ENCODE measurements at places on chromosomes 3 and 15. TPM values are rescaled to one million over a fixed set of nuclear protein-coding genes. Genes with fewer than 3 reads are reported as not detected.

DNA sequence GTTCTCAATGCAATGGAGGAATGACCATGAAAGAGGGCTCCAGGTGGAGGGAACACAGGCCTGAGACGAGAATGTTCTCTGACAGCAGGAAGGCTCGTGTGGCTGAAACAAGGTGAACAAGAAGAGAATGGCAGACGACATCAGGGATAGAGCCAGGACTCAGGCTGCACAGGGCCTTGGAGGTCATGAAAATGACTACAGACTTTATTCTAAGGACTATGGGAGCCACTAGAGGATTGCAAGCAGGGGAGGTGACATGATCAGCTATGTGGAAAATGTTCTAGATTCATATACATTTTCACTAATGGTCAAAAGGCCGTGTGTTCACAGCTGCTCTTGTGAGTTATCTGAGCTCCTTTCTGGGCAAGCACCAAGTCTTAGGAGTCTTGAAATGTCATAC lies 78.2 kb downstream of the TAFA4 start:
- no peak for DNase-seq

DNA sequence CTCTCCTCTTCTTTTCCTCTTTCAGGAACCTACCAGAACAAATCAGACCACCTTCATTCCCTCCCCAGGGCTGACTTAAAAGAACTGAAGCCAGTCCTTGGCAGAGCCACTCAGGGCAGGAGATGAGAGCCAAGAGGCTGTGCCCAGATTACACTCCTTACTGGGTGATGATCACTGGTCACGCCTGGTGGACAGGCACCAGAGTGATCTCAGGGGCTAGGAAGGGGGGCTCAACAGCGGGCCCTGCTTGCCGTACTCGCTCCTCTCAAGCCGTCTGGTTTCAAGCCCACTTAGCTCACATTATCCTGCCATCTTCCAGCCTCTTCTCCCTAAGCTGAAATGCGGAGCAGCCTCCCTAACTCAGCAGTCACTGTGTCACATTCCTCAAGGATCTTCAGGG lies 1.7 kb upstream of the FAH start:
- DNase-seq: peak; percentile 74

- no peak for DNase-seq
These were observed 66.6 kb downstream of the TM4SF4 start for GRCh38 chr3:149541091-149541491.

DNA sequence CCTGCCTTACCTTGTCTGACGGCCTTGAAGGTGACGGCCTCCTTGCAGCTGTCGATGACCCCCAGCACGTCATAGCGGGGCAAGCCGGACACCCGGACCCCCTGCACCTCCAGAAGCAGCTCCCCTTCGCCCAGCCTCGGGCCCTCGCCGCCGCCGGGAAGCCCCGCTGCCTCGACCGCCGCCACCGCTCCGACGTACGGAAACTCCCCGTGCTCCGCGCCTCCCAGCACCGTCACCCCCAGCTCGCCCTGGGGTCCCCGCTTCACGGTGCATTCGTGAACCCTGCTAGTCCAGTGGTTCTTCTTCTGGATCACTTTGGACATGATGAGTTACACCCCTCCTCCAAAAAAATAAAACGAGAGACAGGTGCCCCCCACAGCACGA lies 740 bp downstream of the MAGI1 start:
- DNase-seq: no peak

GRCh38 chr3:168220556-168220955 lies 124.8 kb upstream of the GOLIM4 start:
- no peak for DNase-seq

DNA sequence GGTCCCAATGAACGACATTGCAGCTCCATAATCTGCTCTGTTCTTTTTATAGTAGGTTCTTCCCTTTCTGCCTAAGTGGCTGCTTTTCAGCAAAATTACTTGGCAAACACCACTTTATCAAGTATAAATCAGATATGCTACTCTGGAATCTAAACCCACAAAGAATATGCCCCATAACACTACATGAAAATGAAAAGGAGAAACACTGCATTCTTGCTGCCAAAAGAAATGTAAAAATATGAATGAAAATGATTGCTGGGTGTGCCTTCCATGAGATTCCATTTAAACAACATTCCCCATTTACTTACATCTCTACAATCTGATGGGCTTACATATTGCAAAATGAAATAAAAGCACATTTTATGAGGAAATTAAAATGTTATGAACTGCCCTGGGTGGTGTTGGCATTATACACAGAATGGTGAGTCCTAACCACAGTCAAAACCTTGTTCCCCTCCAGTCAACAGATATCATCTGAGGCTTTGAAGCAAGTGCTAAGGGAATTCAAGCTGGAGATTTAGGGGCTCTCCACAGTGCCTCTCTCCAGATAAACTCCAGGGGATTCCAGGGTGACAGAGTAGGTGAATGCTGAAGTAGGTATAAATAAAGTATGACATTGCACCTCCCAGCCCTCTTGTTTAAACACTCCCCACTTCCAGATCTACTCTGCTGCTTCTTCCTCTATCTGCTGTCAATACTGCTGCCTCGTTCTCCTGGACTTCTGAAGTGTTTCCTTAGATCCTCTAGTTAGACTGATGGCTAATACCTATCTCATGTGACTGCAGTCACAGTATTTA lies 136.5 kb downstream of the RORA start:
- no peak for DNase-seq

- DNase-seq: no peak
These were observed 46.4 kb upstream of the RGMA start for GRCh38 chr15:93135459-93135858.

DNA sequence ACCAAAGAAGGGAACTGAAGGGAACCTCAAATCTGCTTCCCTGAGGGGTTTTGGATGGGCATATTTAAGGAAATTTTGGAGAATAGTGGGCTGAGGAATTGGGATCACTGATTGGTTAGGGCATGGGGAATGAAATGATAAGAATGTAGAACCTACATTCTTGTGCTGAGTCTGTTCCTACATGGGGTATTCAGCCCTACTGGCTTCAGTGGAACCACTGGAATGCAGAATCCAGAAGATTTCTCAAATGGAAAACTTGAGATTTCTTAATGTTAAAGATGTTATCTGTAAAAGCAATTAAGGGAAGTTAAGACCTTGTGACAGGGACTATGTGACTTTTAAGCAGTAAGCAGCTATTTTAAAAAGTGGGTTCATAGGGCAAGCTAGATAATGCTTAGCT lies 1062.4 kb downstream of the AGBL1 start:
- no peak for DNase-seq

- DNase-seq: no peak
These were observed 10.2 kb downstream of the ASB7 start for GRCh38 chr15:100612539-100612938.

DNA sequence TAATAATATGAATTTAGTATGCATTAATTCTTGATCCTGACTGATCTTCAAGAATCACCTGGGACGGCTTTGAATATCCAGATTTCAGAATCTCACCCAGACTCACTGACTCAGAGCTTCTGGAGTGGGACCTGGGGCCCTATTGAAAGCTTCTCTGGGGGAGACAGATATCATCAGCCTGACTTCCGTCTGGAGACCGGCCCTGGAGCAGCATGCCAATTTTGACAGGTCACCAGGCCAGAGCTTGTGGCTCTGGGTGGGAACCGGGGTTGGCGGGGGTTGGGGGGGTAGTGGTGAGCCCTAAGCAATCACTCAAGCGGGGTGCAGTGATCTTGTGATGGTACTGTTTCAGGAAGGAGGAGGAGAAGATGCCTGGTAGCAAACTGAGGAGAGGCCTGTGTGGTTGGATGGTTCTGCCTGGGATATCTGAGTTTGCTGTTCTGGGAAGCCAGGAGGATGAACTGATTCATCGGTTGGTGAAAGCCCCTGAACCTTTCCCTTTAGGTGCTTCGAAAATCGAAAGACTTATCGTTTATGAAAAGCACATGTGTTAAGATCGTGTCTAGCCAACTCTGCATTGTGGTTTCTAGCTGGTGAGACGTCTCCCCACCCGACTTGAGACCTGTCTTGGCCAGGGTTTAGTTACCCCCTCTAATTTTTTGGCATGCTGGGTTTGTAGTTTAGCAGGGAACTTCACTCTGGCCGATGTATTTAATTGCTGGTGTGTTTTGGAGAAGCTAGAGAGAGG lies 263.9 kb upstream of the C2CD4B start:
- DNase-seq: no peak

GRCh38 chr3:23969393-23969792 lies 24.3 kb downstream of the NR1D2 start:
- DNase-seq: no peak

DNA sequence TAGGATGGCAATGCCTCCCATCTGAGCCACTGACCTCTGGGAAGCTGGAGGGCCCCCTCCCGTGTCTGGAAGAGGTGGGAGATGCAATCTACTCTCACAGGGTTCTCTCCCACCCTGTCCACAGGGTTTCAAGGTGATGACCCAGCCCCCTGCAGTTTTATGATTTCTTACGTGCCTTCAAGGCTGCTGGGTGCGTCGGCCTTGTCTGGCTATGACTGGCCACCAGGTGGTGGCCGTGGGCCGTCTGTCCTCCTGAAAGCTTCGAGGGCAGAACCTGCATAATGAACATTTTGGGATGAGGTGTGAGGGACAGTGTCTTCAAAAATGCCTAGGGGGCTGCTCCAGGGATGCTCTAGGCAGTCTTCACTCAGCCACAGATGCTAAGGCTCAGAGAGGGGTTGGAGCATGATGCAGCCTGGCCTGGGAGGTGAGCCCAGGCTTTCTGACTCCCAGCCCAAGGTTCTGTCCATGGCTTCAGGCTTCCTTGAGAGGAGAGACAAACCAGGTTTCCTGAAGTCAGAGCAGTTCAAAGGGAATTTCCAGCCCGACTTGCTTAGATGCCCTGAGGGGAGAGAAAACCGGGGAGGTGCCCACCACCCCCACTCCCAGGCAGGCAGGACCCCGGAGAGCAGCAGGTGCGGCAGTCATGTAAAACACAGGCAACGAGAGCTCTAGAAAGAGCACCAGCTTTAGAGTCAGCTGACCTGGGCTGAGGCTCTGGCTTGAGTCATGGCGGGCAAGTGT lies 18.7 kb downstream of the ISG20 start:
- DNase-seq: no peak

DNA sequence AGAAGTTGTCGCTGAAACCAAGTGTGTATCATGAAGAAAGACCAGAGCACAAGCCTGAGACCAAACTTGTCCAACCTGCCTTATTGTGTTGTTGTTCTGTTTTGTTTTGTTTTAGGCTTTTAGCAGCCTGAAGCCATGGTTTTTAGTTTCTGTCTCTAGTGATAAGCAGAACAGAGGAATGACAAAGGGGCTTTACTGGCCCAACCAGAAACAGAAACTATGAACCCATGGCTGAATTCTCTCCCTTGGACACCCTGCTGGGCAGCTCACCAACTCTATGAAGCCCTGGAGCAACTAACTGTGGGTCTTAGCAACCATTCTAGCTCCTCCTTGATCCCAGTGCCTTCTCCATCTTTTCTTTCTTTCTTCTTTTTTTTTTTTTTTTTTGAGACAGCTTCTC lies 30.3 kb downstream of the HCLS1 start:
- peak; percentile 14 for DNase-seq

Gene DAZL
- not detected for total RNA-seq

Gene NBEAL2
- 176 TPM for total RNA-seq

Gene ARHGEF26
- total RNA-seq: 34.7 TPM

Gene CLDN18
- total RNA-seq: not detected

Gene CMC1
- 3.8 TPM for total RNA-seq

Data from lower leg skin (tissue), 4 donors.